ENCODE measurements at places on chromosomes 3 and 15. TPM values are rescaled to one million over a fixed set of nuclear protein-coding genes. Genes with fewer than 3 reads are reported as not detected.

DNA sequence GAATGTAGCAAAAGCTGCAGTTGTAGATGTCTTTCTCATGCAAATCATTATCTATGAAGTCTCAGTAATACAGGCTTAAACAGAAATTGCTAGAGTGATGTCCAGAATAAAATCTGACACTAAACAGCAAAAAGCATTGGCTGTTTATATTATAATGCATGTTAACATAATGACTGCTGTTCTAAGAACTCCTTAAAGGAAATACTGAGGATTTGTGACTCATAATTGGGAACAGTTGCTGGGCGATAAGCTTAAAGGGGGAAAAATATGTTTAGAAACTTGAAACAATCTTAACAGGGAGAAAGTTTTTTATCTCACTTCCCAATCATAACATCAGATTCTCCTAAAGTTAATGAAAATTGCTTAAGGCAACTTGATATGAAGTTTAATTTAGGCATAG, 17.5 kb downstream of the TIPARP start:
- H3K4me3 ChIP-seq: no peak overlapping the region
- peaks cover 22% of the 10 kb centered on the region for H3K36me3 ChIP-seq
- 0 out of 2 replicates have a peak, but pooled peaks cover 2% of the 10 kb centered on the region for H3K4me1 ChIP-seq
- no peaks in the 10 kb centered on the region for H3K27me3 ChIP-seq

RTF1 gene
- total RNA-seq: 52.3 TPM

TXNRD3 gene
- 6.9 TPM for total RNA-seq

CD276 gene
- total RNA-seq: 153 TPM

FRMD4B gene
- 4.0 TPM for total RNA-seq

LSAMP gene
- 3.6 TPM for total RNA-seq

All from WTC11 (cell line).